Naive thymus-derived CD4-positive, alpha-beta T cell (primary cell): ENCODE measurements at places on chromosomes 3 and 15.
A peak's percentile ranks its signal among the peaks of the same experiment; 100 is the strongest.

DNA sequence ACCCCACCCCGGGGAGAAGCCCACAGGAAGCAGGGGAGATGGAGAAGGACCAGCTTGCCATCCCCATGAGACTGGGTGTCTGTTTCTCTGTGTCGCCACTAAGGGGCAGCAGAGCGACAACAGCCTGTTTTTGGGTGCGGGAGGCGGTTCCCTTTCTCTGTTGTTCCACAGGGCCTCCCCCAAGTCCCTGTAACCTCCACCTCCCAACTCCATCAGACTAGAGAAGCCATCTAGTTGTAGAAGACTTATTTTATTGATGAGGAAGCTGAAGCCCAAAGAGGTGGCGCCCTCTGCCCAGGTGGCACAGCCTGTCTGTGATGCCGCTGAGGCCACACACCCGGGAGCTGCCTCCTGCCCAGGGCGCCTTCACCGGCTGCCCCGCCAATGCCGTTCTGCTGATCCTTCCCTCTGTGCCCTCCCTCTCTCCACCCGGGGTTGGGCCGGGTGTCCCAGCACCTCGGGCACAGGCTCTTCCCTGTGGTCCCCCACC is 3.9 kb upstream of the CCDC9B start:
- no peaks in the 10 kb centered on the region for H3K36me3 ChIP-seq
- H3K27me3 ChIP-seq, result no peaks in the 10 kb centered on the region
- no peak overlapping the region for H3K4me3 ChIP-seq
- H3K27ac ChIP-seq, result no peak overlapping the region
- DNase-seq, result peak; percentile 49

DNA sequence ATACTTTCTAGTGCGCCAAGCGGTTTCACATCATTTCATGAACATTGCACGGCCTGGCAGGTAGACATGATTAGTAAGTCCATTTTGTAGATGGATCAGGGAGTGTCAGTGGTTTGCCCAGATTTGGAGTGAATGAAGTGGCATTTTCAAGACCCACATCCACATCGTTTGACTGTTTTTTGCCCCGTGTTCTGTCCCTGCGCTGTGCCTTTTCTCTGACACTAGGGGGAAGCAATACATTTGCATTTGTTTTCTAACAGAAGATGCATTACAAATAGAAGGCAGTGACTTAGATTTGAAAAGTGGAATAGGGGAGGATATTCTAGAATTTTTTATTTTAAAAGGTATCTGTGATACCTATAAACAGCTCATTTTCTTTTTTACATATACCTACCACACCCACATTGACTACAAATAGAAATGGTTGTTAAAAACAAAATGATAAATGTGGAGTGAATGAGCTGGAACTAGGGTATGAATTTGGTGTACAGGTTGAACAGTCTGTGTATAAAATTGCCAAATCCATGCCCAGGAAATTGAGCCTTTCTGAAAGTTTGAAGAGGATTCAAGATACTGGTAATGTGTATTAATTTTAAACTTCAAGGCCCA is 98.0 kb downstream of the USP13 start:
- H3K4me3 ChIP-seq, result no peak overlapping the region
- DNase-seq, result no peak
- H3K27me3 ChIP-seq, result no peaks in the 10 kb centered on the region
- no peak overlapping the region for H3K27ac ChIP-seq
- no peaks in the 10 kb centered on the region for H3K4me1 ChIP-seq

GRCh38 chr3:114057011-114057347 is 442 bp downstream of the QTRT2 start:
- peak overlapping the region; percentile 91 for H3K27ac ChIP-seq
- DNase-seq, result no peak
- no peaks in the 10 kb centered on the region for H3K27me3 ChIP-seq
- peak overlapping the region; percentile 95 for H3K4me3 ChIP-seq
- no peaks in the 10 kb centered on the region for H3K36me3 ChIP-seq

- peaks cover 1% of the 10 kb centered on the region for H3K36me3 ChIP-seq
- H3K4me3 ChIP-seq, result peak overlapping the region; percentile 97
- peaks cover 28% of the 10 kb centered on the region for H3K4me1 ChIP-seq
- no peaks in the 10 kb centered on the region for H3K27me3 ChIP-seq
- no peak for DNase-seq
Observed at GRCh38 chr3:50319894-50320625, 2.5 kb downstream of the HYAL2 start.

DNA sequence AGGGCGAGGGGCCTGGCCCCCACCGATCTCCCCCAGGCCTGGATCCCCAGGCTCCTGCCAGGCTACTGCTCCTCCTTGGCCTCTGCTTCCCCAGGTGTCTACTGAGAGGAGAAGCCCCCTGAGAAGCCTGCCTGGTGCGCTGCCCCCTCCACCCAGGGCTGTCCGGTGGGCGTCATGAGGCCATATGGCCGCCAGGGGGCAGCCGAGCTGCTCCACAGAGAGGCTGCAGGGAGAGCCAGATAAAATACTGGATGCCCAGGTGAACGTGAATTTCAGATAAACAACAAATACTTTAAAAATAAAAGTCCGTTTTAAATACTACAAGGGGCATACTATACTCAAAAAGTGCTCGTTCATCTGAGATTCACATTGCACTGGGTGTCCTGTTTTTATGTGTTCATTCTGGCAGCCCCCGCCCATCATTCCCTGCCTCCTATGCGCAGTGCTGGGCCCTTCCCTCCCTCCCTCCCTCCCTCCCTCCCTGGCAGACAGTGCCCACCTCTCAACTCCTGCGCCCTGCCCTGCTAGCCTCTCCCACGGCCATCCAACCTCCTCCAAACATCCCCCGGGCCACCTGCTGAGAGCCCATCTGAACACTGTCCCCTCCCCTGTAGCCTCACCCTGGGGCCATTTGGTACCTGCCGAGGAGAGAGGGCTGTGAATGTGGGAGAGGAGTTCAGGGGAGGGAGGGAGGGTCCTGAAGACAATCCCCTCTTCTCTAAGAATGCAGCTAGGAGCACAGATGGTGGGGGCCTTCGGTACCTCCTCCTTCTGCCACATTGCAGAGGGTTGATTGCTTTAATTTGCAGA is 29.6 kb downstream of the PSTPIP1 start:
- H3K4me1 ChIP-seq, result peaks cover 30% of the 10 kb centered on the region
- H3K36me3 ChIP-seq, result peaks cover 72% of the 10 kb centered on the region
- peak; percentile 35 for DNase-seq
- H3K27me3 ChIP-seq, result no peaks in the 10 kb centered on the region
- no peak overlapping the region for H3K4me3 ChIP-seq
- peak overlapping the region; percentile 50 for H3K27ac ChIP-seq

GRCh38 chr3:85801955-85802354 is 843.2 kb downstream of the CADM2 start:
- no peaks in the 10 kb centered on the region for H3K27me3 ChIP-seq
- no peak overlapping the region for H3K27ac ChIP-seq
- H3K4me1 ChIP-seq, result no peaks in the 10 kb centered on the region
